Thoracic aorta (tissue), 2 donors: ENCODE measurements at places on chromosomes 1 and 21.

DNA sequence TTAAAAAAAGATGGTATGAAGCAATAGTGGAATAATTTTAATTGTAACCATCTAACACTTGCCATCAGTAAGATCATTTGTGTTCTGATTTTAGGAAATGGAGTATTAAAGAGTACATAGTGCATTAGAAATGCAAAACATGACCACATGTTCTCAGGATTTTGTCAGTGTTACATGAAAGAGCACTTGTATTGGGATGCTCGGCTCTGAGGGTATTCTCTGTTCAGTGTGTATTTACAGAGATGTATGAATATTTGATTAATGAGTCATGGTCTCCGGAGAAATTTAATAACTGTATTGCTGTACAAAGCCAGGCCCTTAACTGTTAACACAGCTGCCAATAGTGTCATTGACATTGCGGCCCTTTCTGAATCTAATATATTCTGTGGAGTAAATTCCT is 91.7 kb downstream of the ATG4C start:
- DNase-seq = no peak

DNA sequence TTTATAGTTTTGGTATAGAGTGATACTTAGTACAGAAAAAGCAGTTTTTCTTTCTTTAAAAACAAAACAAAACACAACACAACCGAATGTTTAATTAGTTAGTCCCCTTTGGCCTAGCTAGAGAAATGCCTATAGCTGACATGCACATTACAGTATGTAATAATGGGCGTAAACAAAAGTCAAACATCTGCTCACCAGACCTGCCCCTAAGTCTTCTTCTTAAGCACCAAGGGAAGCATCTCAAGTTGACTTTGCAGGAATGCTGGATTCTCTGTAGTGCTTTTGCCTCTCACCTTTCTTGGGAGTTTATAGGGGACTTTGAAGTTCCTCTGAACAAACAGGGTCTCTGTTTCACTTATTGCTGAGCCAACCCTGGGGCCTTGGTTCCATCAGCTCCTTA is 143.7 kb downstream of the TM2D1 start:
- no peak for DNase-seq

GRCh38 chr21:38950435-38951094 is 144.8 kb downstream of the ETS2 start:
- no peak for DNase-seq

DNA sequence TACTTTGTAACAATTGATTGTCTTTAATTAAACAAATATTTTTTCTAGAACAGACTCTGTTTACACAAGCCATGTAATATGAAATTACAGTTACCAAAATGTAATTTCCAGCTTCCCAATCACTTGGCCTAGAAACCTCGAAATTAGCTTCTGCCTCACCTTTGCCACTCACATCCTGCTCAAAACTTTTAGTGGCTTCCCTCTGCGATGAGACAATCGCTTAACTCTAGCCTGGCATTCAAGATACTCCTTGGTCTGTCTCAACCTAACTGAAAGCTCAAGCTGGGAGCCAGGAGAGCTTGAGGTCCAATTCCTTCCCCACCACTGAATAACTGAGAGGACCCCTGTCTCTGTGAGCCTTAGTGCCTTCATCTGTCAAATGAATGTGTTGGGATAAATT is 42.8 kb downstream of the GFI1 start:
- DNase-seq = no peak
